ENCODE measurements at places on chromosomes 4 and X. TPM values are rescaled to one million over a fixed set of nuclear protein-coding genes. Genes with fewer than 3 reads are reported as not detected.

DNA sequence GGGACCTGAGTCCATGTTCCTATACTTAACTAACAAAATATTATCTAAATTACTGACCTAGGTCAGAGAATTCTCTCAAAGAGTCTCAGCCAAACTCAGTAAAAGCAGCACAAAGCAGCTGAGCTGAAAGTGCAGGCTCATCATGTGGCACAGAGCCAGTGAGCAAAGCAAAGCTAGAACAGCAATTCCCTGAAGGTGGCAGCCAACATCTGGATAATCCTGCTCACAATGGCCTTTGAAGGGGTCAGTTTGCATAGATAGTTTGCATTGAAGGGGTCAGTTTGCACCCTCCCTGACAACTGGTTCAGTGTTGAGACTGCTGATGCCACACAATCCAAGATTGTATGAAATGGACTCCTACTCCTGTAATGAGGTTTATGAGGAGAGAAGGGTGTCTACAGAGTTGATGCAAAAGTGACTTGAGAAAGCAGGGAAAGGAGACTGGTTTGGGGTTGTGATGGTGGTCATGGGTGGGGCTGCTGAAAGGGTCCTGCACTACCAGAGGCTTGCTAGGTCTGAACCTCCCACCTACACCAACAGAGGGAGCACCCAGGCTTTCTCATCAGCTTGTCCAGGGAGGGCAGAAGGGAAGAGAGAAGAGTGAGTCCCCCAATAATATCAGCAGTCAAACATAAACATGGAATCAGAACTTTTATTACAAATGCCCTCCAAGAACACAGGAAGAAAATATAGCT lies 39.7 kb downstream of the TRIM61 start:
- H3K27ac ChIP-seq = no peak overlapping the region
- no peaks in the 10 kb centered on the region for H3K36me3 ChIP-seq
- no peaks in the 10 kb centered on the region for H3K4me1 ChIP-seq
- H3K4me3 ChIP-seq = no peak overlapping the region

GRCh38 chr4:13580036-13580435 lies 35.7 kb upstream of the NKX3-2 start:
- no peak overlapping the region for H3K4me3 ChIP-seq
- H3K27ac ChIP-seq = no peak overlapping the region
- no peaks in the 10 kb centered on the region for H3K4me1 ChIP-seq
- H3K27me3 ChIP-seq = no peaks in the 10 kb centered on the region
- peaks cover 84% of the 10 kb centered on the region for H3K36me3 ChIP-seq
- no peak for DNase-seq

DNA sequence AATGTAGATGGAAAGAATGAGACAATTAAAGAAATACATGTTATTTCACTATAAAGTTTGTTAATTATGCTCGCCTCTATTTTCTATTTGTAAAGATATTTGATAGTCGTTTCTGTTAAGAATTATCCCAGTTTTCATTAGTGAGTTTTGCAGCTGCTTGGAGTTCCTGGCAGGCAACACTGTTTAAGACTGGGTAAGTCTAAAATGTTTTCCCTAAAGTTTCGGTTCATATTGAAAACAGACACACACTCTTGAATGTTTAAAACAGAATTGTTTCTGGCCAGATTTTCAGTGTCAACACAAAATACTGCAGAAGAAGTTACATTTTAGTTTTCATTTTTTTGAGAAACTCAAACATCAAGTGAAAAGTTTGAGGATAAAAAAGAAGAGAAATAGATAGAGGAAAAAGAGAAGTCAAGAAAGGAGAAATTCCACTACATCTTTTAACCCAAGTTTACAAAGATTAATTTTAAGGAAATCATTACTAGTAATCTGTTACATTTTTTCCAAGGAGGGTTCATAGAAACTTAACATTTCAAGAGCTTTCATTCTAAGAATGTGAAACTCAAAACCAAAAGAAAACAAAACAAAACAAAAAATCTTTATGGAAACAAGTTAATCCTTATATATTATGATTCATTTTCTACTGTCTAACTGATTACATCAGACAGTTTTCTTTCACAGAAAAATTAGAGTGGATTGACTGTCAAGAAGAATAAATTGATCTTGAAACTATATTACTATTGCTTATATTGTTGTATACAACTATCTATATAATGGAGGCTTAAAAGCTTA lies 305.5 kb downstream of the FAT4 start:
- no peak overlapping the region for H3K27ac ChIP-seq
- no peak overlapping the region for H3K4me3 ChIP-seq
- H3K4me1 ChIP-seq = no peaks in the 10 kb centered on the region
- DNase-seq = no peak
- no peaks in the 10 kb centered on the region for H3K27me3 ChIP-seq

DNA sequence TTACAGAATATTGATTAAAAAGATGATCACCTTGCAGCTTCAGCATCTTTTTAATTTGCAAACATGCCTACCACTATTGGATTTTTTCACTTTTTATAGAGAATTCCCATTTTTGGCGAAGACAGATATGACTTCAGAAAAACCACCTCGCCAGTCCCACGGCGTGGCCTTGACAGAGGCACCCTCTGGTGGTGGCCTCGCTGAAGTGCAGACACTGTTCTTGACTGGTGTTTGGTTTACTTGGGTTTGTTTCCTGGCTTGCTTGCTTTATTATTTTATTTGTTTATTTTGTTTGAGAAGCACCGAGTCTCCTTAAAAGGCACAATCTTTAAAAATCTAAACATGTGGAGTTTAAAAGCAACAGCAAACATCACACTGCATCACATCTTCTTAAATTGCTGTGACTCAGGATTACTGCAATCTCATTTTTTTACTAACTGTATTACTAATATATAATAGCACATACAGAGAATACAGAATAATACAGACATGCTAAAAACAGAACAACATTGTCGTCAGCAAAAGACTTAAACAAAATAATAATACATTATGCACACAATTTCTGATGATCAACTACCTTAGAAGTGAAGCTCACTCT lies 13.1 kb upstream of the AMTN start:
- H3K4me1 ChIP-seq = no peaks in the 10 kb centered on the region
- DNase-seq = peak; percentile 15
- no peak overlapping the region for H3K4me3 ChIP-seq
- H3K36me3 ChIP-seq = no peaks in the 10 kb centered on the region
- H3K27me3 ChIP-seq = no peaks in the 10 kb centered on the region

The CCSER1 gene
- total RNA-seq = 0.83 TPM

GRCh38 chr4:159209249-159209648 lies 106.4 kb downstream of the RAPGEF2 start:
- DNase-seq = no peak
- no peaks in the 10 kb centered on the region for H3K27me3 ChIP-seq
- no peaks in the 10 kb centered on the region for H3K36me3 ChIP-seq
- no peak overlapping the region for H3K27ac ChIP-seq
- H3K4me3 ChIP-seq = no peak overlapping the region

DNA sequence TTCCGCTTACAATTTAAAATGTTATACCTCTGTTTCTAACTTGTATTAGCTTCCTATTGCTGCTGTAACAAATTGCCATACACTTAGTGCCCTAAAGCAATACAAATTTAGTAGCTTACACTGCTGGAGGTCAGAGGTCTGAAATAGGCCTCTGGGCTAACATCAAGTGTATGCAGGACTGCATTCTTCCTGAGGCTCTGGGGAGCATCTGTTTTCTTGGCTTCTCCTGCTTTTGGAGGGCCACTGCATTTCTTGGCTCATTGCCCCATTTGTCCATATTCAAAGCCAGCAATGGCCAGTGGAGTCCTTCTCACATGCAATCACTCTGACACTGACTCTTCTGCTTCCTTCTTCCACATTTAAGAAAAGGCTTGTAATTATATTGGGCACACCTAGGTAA lies 639.8 kb upstream of the INTU start:
- no peaks in the 10 kb centered on the region for H3K36me3 ChIP-seq
- H3K27ac ChIP-seq = no peak overlapping the region
- no peak for DNase-seq
- no peaks in the 10 kb centered on the region for H3K27me3 ChIP-seq
- no peak overlapping the region for H3K4me3 ChIP-seq

The ETDA gene
- not detected for total RNA-seq

All from gastrocnemius medialis (tissue), 4 donors.